Effector memory CD8-positive, alpha-beta T cell (primary cell): ENCODE measurements at places on chromosomes 13 and 19.

DNA sequence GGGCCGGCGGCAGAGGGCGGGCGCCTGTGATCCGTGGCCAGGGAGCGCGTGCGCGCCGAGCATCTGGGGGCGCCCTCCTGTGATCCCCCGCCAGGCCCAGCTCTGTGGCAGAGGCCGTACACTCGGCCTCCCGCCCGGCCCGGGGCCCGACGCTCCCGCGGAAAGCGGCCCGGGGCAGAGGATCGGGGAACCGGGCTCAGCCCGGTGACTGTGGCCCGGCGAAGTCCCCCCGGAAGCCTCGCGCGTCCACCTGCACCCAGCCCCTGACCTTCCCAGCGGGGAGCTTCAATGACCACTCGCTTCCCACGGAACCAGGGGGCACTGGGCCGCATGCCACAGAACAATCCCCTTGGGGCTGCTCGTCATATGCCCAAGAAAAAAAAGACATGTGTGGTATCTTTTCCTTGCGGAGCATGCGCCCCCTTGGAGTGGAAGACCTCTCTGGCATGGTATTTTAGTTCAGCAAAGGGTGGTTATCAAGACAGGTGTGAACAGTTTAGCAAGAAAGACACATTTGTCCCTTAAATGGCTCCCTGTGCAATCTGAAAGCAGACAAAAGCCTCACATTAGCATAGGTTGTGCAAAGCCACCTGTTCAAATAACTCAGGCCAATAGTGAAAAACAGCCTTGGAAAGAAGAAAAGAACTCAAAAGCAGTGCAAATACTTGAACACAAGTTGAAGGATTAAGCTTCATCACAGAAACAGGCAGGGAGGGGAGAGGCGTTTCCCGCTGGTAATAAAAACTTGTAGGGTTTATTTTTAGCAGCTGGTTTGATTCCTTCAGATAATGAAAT, 290.9 kb upstream of the SOX21 start:
- no peak for DNase-seq

DNA sequence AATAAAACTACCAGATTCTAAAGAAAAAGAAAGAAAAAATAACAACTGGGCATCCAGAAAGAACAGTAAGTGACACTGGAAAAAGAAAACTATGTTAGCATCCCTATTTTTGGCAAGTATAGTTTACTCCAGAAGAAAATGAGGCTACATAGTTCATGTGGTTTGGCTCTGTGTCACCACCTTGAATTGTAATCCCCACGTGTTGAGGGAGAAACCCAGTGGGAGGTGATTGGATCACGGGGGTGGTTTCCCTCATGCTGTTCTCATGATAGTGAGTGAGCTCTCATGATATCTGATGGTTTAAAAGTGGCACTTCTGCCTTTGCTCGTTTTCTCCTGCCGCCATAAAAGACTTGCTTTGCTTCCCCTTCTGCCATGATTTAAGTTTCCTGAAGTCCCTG, 76.9 kb downstream of the ITGBL1 start:
- DNase-seq, result no peak

GRCh38 chr13:110310541-110311442, 3.7 kb downstream of the COL4A2 start:
- DNase-seq, result no peak

DNA sequence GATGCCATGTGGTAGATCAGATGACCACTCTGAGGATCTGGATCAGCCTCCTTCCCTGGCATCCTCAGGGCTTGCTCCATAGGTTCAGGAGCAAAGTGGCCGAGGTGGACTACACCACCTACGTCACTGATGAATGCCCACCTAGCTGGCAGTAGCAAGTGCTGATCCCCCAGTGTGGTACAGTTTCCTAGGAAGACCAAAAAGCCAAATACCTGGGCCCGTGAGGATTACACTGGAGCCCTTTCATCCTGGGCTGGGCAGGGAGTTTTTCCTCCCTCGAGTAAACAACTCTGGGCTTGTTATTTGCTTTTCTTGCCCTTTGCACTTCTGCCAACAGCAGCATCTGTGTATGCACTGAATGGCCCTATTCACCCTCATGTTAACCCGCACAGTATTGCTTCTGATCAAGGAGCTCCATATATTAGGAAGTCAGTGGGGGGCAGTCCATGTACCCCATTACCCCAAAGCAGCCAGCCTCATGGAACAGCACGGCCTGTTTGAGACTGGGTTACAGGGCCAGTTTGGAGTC, 3.3 kb upstream of the MYADM start:
- DNase-seq, result no peak

GRCh38 chr13:50188696-50189095, 173.5 kb downstream of the KCNRG start:
- DNase-seq, result no peak

DNA sequence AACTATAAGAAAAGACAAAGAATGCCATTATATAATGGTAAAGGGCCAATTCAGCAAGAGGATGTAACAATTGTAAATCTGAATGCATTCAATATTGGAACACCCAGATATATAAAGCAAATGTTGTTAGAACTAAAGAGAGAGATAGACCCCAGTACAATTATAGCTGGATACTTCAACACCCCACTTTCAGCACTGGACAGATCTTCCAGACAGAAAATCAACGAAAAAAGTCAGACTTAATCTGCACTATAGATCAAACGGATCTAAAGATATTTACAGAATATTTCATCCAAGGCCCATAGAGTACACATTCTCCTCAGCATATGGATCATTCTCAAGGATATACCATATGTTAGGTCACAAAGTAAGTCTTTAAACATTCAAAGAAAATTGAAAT, 194.6 kb upstream of the DACH1 start:
- DNase-seq, result no peak

- DNase-seq, result no peak
Measured at GRCh38 chr19:48962849-48963165, 2.3 kb upstream of the FTL start.

DNA sequence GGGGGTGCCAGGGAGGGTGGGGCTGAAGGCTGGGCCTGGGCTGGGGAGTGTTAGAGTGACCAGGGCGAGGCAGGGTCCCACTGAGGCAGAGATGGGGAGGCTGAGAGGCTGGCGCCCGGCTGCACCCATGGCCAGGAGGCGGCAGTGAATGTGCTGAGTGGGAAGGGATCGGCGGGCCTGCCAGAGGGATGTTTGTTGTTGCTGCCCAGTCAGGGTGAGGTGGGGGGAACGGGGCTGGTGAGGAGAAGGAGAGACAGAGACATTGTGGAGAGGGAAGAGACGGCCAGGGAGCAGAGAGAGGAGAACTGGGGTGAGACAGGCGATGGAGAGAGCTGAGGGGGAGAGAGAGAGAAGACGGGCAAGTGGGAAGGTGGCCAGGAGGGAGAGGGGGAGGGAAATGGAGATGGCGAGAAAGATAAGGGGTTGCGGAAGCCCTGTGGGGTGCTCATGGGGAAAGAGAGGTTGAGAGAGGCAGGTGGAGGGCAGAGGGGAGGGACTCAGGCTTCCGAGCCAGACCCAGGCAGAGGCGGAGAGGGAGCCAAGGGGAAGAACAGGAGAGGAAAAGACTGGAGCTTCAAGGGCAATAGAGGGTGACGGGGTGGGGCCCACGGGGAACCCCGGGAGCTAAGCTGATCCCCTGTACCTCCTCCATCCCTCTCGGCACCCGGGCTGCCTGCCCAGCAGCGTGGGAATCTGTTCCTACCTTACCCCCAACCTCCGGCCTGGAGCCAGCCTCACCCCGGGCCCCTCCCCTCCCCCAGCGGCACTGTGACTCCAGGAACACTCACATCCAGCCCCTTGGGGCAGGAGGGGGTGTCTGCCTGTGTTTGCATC, 690 bp upstream of the B3GNT8 start:
- DNase-seq, result peak; percentile 66

DNA sequence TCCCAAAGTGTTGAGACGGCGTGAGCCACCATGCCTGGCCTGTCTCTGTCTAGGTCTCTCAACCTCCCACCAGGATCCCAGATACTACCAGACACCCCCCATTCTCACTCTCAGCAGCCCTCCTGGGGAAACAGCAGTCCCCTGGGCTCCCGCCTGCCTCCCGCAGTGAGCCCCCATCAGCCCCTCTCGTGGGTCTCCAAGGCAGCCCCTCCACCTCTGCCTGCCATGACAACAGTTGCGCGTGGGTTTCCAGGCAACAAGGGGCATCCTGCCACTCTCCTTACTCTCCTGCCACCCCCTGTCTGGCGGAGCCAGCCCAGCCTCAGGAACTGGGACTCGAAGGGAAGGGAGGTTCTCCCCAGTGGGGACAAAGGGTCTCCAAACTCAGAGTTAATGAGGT, 5.2 kb downstream of the LRRC4B start:
- no peak for DNase-seq

GRCh38 chr13:32047793-32048192, 16.2 kb downstream of the FRY start:
- DNase-seq, result no peak

GRCh38 chr19:48330012-48330681, 4.8 kb downstream of the EMP3 start:
- peak; percentile 80 for DNase-seq

DNA sequence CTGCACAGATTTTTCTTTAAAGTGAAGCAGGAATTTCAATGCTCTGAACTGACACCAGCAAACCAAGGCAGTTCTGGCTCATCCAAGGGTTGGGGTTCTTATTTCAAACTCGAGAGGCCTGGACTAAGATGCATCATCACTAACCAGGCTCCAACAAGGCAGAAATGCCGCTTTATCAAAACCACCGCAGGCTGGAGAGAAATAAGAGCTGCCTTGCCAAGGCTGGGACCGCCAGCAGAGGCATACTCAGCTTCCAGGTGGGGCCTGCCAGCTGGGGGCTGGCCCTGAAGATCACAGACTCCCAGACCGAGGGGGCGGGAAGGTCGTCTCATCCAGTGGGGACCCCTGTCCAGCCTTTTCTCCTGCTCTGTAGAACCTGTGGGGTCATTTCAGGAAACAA, 37.4 kb upstream of the GAS6 start:
- DNase-seq, result no peak

- no peak for DNase-seq
Measured at GRCh38 chr13:93535251-93535650, 308.6 kb downstream of the GPC6 start.
